Stimulated activated CD4-positive, alpha-beta T cell treated with anti-CD3 and anti-CD28 coated beads, TNF-alpha, amount 100 ng/mL, for 48 hours (primary cell): ENCODE measurements at places on chromosomes 3 and 15.

DNA sequence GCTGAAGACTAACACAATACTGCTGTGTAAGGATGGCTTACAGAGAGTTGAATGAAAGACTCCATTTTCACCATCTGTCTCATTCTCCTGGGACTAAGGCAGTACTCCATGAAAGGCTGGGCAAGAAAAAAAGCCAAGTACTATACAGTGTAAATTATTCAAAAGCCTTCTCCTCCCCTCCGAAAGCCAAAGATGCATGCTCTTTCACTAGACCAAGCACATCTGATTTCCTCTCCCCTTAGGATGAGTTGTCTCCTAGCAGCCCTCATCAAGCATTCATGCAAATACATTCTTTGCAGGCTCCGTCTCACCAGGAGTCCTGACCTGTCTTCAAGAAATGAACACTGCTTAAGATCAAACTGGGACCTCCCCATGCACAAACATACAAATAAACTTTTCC, 133.5 kb upstream of the THBS1 start:
- no peak for DNase-seq

GRCh38 chr3:187640569-187641059, 29.6 kb downstream of the SST start:
- DNase-seq: no peak

- DNase-seq: no peak
Measured at GRCh38 chr15:55799291-55800212, 56.6 kb upstream of the PRTG start.

- no peak for DNase-seq
Measured at GRCh38 chr3:135499426-135499825, 466.1 kb upstream of the PPP2R3A start.

GRCh38 chr3:78035131-78035641, 995.3 kb downstream of the ROBO2 start:
- no peak for DNase-seq

GRCh38 chr3:23691357-23691895, 114.3 kb upstream of the UBE2E1 start:
- no peak for DNase-seq

DNA sequence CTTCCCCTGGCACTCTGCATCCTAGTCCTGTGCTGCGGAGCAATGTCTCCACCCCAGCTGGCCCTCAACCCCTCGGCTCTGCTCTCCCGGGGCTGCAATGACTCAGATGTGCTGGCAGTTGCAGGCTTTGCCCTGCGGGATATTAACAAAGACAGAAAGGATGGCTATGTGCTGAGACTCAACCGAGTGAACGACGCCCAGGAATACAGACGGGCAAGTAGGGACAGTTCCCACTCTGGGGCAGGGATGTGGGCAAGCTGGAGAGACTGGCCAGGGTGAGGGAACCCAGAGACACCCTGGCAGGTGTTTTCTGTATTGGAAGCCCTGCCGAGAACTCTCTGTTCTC, 247 bp downstream of the FETUB start:
- no peak for DNase-seq
